ENCODE measurements at places on chromosomes 7 and 10.
A peak's percentile ranks its signal among the peaks of the same experiment; 100 is the strongest.

DNA sequence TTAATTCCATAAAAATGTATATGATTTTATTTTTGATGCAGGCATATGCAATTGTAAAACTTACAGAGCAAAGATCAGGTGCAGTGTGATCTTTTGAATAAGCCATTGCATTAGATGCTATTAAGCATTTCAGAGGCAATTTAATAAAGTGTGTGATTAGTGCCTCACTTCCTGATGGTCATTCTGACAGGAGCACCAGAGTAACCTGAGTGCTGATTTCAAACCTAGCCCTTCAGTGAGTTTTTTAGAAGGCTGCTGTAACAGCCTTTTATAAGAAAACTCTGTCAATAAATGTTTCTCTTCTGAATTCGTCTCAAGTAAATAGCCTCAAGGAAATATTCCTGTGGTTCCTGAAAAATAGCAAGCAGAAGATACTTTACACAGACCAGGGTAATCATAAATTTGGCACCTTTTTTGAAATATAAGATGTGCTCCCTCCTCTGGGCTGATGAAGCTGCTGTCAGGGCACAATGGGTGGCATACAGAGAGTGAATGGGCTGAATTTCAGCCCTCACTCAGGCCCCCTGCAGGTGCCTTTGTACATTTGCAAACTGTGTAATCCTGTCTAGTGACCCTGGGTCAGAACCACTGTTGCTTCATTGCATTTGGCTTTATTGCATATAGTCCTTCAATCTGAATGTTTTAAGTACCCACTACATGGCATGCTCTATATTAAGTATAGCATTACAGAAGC, 193.7 kb upstream of the CSTF2T start:
- DNase-seq: no peak

DNA sequence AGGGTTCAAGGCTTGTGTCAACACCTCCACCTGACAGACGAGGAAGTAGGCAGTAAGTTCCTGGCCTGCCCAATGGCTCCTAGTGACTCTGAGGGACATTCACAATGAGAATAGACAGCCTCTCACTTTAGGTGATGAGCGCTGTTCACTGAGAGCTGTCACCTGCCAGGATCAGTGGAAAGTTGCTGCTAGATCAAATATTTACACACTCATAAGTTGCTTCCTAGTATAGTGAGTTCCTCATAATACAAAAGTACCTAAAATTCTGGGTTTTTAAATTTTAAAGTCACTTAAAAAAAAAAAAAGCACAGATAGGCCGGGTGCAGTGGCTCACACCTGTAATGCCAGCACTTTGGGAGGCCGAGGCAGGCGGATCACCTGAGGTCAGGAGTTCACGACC, 320.8 kb downstream of the PRPF18 start:
- no peak for DNase-seq

- DNase-seq: no peak
Measured at GRCh38 chr10:119496273-119496672, 46.2 kb downstream of the RGS10 start.

GRCh38 chr10:33143160-33143728, 185.2 kb upstream of the ITGB1 start:
- peak; percentile 49 for DNase-seq

DNA sequence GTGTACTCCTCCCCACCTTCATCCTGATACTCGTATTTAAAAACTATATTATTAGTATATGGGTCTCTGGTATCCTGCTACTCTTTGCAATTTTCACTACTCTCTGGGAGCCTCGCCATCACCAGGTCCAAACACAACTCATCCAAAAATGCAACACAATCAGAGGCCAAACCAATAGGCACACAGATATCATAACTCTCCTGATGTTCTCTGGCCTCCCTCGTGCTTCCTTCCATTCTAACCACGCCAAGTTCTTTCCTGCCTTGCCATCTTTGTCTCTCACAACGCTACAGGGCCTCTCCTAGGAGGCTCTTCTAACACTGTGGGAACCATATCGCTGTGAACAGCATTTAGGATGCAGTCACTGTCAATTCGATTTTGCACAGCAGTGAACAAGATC, 7.3 kb downstream of the RHEB start:
- DNase-seq: no peak

GRCh38 chr10:103706047-103706446, 149.3 kb downstream of the SH3PXD2A start:
- no peak for DNase-seq

DNA sequence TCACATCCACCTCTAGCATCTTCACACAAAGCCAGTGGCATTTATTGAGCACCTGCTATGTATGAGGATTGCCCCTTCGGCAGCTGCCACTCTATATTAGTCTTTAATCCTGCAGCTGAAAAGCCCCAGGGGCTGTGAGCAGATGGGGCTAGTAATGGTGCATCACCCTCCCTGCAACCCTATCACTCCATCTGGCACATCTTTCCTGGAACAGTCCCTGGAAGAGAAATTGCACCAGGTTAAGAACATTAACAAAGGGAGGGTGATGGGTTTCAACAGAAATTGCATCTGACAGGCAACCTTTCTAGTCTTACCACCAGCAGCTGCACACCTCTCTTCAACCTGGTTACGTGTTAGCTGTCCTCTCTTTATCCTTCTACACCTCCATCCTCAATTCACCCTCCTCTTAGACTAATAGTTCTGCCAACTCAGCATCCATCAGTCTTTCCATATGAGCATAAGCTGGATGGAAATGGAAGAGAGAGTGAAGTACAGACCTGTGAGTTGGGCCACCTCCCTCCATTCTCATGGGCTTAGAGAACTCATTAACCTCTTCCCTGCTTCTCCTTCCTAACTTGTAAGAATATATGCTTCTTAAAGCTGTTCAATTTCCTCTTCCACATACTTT, 168.6 kb upstream of the NEBL start:
- DNase-seq: no peak

DNA sequence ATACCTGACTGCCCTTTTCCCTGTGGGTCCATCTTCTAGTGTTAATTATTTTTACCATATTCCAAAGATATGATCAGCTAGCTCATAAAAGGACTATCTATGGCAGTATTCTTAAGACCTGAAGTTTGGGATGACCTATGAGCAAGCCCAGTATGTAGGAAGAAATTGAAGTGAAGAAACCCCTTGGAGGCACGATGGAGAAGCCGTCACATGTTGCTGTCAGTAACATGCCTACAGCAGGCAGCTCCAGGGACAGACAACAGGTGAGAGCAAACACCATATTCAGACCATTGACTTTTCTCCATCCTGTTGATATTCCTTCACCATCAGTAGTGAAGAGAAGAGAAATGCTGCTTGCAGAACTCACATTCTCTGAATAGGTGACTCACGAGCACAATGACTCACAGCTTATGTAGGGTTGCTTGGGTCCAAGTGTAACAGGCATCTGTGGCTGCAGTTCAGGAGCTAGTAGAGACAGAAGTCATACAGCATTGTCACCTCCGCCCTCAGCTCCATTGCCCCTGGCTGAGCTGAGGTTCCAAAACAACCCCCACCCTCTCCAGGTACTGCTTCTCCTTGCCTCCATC, 8.4 kb upstream of the LYZL2 start:
- no peak for DNase-seq

- DNase-seq: no peak
Measured at GRCh38 chr7:12493863-12494686, 76.4 kb upstream of the SCIN start.

- DNase-seq: no peak
Measured at GRCh38 chr7:139182363-139182762, 48.7 kb upstream of the UBN2 start.
